Esophagus mucosa (tissue), 1 donor: ENCODE measurements at places on chromosomes 3 and 15. TPM values are rescaled to one million over a fixed set of nuclear protein-coding genes. Genes with fewer than 3 reads are reported as not detected.

The NRG4 gene
- 1.6 TPM for total RNA-seq

The NECTIN3 gene
- total RNA-seq = 0.68 TPM

The JAGN1 gene
- total RNA-seq = 18.4 TPM

The ATP11B gene
- 118 TPM for total RNA-seq

The STRIT1 gene
- total RNA-seq = not detected

The SV2B gene
- total RNA-seq = 0.28 TPM

The PSMD6 gene
- 63.8 TPM for total RNA-seq

The GAP43 gene
- not detected for total RNA-seq

The SPINK8 gene
- 1.6 TPM for total RNA-seq

The GOLGA8J gene
- total RNA-seq = 0.20 TPM

The C3orf80 gene
- total RNA-seq = 5.9 TPM

The ATXN7 gene
- 21.9 TPM for total RNA-seq

The RBM5 gene
- 59.5 TPM for total RNA-seq

The RASGRP1 gene
- 21.2 TPM for total RNA-seq

The CD200R1 gene
- total RNA-seq = 2.9 TPM

The GHSR gene
- total RNA-seq = not detected

The TNIK gene
- total RNA-seq = 3.0 TPM

The TM4SF4 gene
- total RNA-seq = not detected

The COL6A5 gene
- 0.16 TPM for total RNA-seq
